ENCODE measurements at places on chromosomes 1 and 21. TPM values are rescaled to one million over a fixed set of nuclear protein-coding genes. Genes with fewer than 3 reads are reported as not detected.
A peak's percentile ranks its signal among the peaks of the same experiment; 100 is the strongest.

DNA sequence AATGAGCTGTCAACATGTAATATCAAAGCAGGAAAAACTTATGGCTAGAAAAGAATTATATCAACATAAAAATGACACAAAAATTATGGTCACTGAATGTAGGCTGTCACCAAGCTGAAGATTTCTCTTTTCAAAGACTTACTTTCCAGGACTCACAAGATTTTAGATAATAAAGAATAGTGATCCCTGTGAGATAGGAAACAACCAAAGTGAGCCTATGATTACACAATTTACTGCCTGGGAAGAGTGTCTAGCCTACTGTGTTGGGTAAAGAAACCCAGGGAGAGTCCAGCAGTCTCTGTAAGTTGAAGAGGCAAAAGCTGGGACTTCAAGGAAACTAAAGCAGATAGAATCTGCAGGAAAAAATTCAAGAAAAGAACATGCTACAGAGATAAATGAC is 20.2 kb upstream of the RGS1 start:
- no peak for DNase-seq

GRCh38 chr1:186178426-186179043 is 196.5 kb downstream of the TPR start:
- no peak for DNase-seq

DNA sequence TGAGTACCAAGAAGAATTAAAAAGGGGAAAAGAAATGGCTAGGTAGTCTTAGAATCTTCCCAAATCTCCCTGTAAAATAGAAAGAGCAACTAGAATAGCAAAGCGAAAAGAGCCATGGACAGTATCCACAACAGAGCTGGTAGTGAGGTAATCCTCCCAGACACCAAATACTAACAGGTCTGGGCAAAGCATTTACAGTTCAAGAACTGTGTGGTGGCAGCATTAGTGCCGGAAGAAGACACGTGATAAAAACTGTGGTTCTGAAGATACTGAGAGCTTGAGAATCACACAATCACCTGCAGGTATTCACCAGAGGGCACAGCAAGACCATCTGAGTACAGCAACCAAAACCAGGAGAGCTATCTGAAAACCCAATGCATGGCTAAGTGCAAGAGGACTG is 31.8 kb upstream of the OLIG2 start:
- DNase-seq = no peak

DNA sequence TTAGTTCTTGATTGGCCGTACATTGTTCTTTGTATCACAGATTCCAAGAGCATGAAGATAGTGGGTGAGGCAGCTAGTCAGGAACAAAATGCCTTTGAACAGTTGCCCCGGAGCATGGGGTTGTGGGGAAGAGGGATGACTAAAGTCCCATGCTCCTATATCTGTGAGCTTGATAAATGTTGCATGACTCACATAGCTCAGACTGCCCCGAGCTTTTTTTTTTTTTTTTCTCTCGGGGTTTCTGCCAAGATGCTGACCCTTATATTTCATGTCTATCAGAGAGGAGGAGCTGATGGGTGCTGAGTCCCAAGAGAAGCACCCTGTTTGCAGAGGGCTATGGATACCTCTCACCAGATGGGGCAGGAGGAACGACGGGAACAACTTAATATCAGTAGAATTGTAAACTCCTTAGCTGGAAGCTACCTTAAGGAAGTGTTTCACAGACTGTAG is 40.6 kb downstream of the SRRM1 start:
- no peak for DNase-seq

DNA sequence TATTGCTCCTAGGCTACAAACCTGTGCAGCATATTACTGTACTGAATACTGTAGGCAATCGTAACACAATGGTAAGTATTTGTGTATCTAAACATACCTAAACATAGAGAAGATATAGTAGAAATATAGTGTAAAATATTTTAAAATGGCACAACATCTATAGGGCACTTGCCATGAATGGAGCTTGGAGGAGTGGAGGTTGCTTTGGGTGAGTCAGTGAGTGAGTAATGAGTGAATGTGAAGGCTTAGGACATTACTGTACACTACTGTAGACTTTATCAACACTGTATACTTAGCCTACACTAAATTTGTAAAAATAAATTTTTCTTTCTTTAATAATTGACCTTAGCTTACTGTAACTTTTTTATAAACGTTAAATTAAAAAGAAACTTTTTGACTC is 7.9 kb downstream of the LEFTY2 start:
- no peak for DNase-seq

DNA sequence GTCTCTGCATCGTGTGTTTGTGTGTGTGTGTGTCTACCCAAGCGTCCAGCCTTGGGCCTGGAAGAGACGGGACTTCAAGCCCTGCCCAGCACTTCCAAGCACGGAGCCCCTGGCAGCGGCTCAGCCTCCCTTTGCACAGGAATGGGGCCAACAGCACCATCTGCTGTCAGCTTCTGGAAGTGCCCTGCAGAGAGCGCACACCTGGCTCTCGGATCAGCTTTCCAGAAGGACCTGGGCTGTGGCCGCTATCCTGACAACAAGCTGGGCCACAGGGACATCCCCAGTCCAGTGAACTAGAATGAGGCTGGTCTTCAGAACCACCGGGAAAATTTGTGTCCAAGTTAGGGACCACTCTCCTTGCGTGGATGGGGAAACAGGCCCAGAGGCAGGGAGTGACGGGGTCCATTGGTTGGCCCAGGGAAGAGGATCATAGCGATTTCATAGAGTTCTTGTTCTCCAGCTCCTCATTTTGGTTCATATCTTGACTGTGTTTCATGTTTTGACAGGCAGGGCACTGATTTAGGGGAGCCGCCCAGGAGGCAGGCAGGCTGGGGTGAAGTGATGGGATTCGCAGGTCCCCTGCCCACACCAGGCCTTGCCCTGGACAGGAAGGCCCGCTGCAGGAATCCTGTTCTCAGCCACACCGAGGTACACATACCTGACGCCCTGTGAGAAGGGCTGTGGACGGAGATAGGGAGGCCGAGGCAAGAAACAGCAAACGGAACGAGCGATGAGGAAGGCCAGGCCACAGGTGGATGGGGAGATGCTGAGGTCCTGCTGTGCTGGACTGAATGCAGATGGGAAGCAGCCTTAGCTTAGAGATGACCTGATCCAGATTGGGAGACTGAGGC is 38.4 kb downstream of the TAS1R2 start:
- peak; percentile 91 for DNase-seq

The EPHB2 gene
- 7.5 TPM for total RNA-seq

The PRELP gene
- 86.1 TPM for total RNA-seq
